NCI-H1417 (cell line): ENCODE measurements at places on chromosomes 1 and 21.

DNA sequence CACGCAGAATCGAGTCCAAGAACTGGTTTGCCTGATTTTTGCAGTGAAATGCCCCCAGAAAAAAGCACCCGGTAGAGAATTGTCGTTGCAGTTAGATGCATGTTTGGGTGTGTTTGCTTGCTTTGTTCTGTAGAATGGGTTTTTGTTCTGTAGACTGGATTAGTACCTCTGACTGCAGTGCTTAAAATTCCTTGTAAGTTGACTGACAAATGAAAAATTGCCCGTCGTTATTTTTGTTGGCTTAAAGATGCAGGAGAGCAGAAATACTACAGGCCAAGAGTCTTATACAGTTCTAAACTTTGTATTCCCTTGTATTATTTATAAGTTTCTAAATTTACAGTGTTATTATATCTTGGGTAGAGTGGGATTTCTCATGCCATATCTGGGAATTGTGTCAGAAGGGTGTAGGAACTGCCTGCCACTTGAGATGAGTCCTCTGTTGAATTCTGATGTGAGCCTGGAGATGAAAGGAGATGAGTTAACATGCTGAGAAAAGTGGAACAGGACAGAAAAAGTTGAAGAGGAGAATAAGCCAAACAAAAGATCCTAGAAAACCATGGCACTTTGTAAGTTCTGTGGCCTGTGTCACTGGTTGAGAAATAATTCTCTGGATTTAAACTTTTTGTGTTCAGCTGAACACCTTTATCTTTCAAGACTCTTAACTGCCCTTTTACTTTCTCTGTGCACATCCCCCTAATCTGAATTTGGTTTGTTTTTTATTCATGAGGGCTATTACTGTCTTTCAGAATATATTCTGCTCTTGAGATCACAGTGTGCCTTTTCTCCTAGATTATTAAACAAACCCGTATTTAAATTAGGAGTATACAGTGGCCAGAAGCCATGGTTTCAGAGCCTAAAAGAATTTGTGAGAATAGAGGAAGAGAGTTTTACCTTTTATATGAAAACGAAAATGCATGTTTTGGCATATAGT, 1.4 kb downstream of the DESI2 start:
- no peak for DNase-seq

DNA sequence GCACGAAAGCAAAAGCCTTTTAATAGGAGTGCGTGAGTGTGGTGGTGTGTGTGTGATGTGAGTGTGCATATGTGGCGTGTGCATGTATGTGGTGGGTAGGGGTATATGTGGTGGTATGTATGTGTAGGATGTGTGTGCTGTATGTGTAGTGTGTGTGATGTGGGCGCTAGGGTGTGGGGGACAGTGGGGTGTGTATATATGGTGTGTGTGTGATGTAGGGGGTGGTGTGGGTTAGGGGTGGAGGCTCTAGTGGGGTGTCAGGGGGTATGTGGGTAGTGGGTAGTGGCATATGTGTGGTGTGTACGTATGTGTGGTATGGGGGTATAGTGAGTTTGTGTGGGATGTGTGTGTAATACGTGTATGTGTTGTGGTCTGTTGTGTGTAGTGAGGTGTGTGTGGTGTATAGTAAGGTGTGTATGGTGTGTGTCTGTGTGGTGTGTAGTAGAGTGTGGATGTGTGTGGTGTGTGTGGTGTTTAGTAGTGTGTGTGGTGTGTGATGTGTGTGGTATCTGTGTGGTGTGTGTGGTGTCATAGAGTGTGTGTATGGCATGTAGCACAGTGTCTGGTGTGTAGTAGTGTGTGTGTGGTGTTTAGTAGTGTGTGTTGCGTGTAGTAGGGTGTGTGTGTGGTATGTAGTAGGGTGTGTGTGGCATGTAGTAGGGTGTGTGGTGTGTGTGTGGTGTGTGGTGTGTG, 86.0 kb downstream of the SYT2 start:
- DNase-seq = no peak

DNA sequence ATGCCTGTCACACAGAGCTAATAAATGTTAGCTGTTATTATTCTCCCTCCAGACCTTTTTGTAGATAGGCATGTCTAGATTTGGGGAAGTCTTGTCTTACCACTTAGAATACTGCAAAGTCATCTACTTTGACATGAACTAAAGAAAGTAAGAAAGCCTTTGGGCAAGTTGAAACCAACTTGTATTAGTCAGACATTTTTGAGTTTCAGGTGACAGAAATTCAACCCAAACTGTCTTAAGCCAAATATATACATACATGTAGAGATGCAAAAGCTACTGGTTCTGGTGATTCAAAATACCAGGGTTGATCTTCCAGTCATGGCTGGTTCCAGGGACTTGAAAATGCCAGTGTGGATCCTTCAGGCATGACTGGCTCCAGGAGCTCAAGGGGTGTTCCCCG, 276.8 kb upstream of the TMEM51 start:
- DNase-seq = no peak

GRCh38 chr21:45334134-45334533, 46.4 kb upstream of the POFUT2 start:
- no peak for DNase-seq
